ENCODE measurements at places on chromosomes 7 and 10. TPM values are rescaled to one million over a fixed set of nuclear protein-coding genes. Genes with fewer than 3 reads are reported as not detected.

DNA sequence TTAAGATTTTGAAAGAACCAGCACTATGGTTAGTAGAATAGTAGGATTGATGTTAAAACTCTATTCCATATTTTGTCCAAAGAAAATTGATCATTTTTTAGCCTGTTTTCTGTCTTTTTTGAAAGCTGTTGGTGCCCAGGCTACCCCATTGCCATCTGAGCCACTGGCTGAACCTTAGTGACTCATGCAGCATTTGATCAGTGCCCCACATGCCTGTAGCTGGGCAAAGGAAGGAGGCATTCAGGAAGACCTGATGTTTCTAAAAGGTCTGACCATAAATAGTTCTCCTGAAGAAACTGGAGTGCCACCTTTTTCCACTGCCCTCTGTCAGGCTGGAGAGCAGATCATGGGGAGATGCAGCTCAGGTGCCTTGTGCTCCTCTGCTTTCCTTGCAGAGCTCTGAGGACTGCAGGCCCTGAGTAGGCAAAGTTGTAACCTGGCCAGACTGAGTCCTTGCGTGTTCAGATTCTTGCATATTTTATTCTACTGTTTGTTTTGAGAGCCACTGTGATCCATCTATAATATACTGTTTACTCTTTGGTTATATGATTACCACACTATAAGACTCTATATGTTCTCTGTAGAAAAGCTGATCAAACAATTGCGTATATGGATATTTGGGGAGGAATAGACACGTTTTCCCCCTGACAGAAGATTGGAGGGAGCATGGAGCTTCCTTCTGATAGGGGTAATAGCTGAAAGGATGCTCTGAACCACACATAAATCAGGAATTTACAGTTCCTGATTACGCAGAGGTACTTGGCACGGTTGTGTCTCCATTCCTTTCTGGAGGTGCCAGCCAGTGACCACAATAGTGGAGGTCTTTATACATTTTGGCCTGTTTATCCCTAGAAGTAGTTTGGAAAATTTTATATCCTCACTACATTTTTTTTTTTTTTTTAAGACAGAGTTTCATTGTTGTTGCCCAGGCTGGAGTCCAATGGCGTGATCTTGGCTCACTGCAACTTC lies 48.9 kb upstream of the GJD4 start:
- DNase-seq = no peak
- H3K27me3 ChIP-seq = no peaks in the 10 kb centered on the region
- no peak overlapping the region for H3K27ac ChIP-seq
- H3K4me1 ChIP-seq = no peaks in the 10 kb centered on the region
- no peak overlapping the region for H3K4me3 ChIP-seq

- no peak for DNase-seq
- no peaks in the 10 kb centered on the region for H3K4me1 ChIP-seq
- no peak overlapping the region for H3K27ac ChIP-seq
- no peaks in the 10 kb centered on the region for H3K27me3 ChIP-seq
- H3K36me3 ChIP-seq = no peaks in the 10 kb centered on the region
Measured at GRCh38 chr7:49878089-49878488, 104.7 kb downstream of the VWC2 start.

The DLX5 gene
- total RNA-seq = not detected

DNA sequence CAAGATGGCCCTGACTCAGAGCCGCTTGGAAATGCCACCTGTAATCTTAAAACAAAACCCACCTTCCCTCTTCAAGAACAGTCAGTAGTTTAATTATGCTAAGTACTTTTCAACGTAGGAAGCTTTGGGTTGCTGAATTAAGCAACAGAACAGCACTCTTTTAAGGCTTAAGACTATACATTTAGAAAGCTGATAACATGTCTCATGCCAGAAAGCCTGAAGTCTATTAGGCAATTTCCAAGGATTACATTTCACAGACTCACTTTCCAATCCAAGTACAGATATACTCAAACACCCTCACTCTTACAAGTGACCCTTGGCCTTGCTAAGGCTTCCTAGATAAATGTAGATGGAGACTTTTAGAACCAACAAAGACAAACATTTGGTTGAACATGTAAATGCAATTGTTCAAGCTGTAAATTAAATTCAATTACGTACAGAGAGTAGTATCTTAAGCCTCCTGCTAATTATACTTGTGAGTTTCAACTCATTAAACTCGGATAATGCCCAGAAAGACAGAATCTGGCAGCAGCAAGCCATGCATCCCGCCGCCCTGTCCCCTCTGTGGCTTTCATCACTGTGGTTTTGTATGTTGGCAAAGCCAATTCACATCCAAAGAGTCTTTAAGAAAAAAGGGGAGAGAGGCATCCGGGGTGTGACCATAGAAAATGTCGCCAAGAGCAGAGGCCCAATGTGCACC lies 283.1 kb upstream of the NRP1 start:
- no peaks in the 10 kb centered on the region for H3K4me1 ChIP-seq
- no peak overlapping the region for H3K4me3 ChIP-seq
- H3K27ac ChIP-seq = no peak overlapping the region
- no peaks in the 10 kb centered on the region for H3K36me3 ChIP-seq

- no peak overlapping the region for H3K4me3 ChIP-seq
- no peaks in the 10 kb centered on the region for H3K4me1 ChIP-seq
- H3K27me3 ChIP-seq = peaks cover 3% of the 10 kb centered on the region
- DNase-seq = no peak
- H3K27ac ChIP-seq = no peak overlapping the region
Measured at GRCh38 chr10:98587156-98587837, 140.6 kb upstream of the HPS1 start.

DNA sequence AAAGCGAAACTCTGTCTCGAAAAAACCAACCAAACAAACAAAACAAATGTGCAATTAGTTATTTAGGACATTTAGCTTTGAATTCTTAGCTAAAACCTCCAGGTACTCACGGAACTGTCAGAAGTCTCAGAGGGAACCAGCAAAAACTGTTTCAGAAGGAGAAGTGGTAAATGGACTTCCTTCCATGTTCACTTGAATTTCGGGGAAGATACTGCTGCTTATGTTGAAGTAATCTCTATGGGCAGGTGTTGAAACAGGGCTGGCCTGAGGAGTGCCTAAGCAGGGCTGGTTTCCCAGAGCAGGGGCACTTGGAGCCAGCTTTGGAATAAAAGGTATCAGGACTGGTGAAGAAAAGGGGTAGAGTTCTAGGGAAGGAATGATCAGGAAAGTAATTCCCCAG lies 2.4 kb upstream of the EXOC6 start:
- H3K27ac ChIP-seq = no peak overlapping the region
- H3K27me3 ChIP-seq = no peaks in the 10 kb centered on the region
- H3K4me3 ChIP-seq = no peak overlapping the region
- DNase-seq = no peak
- no peaks in the 10 kb centered on the region for H3K36me3 ChIP-seq
- peaks cover 14% of the 10 kb centered on the region for H3K4me1 ChIP-seq

DNA sequence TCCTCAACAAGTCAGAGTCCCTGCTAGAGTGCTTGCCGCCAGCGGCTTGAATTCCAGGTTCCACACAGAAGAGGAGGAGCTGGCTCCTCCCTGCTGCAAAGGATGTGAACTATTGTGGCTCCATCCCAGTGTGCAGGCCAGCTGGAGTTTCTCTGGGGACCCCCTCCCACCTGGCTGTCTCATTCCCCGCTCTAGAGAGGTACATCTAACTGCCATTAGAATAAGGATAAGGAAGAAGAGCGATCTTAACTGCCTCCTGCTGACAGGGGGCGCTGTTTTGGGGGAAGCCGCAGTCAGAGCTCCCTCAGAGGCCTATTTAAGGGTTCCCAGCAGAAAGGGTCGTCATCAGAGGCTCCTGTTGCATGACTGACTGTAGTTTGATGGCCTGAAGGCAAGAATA lies 40.8 kb upstream of the HECW1 start:
- H3K4me1 ChIP-seq = no peaks in the 10 kb centered on the region
- peaks cover 2% of the 10 kb centered on the region for H3K27me3 ChIP-seq

- no peaks in the 10 kb centered on the region for H3K36me3 ChIP-seq
- no peak for DNase-seq
- no peak overlapping the region for H3K27ac ChIP-seq
- no peak overlapping the region for H3K4me3 ChIP-seq
- no peaks in the 10 kb centered on the region for H3K4me1 ChIP-seq
Measured at GRCh38 chr7:142607351-142607750, 141.9 kb upstream of the PRSS1 start.

GRCh38 chr7:138618933-138619332 lies 82.2 kb downstream of the SVOPL start:
- no peaks in the 10 kb centered on the region for H3K36me3 ChIP-seq
- no peak for DNase-seq
- no peaks in the 10 kb centered on the region for H3K4me1 ChIP-seq
- H3K4me3 ChIP-seq = no peak overlapping the region

- H3K4me1 ChIP-seq = no peaks in the 10 kb centered on the region
- no peaks in the 10 kb centered on the region for H3K36me3 ChIP-seq
- no peak overlapping the region for H3K27ac ChIP-seq
- no peak for DNase-seq
- H3K27me3 ChIP-seq = peaks cover 3% of the 10 kb centered on the region
Measured at GRCh38 chr10:118543714-118544400, 51.6 kb downstream of the PRLHR start.

The MMD2 gene
- not detected for total RNA-seq

DNA sequence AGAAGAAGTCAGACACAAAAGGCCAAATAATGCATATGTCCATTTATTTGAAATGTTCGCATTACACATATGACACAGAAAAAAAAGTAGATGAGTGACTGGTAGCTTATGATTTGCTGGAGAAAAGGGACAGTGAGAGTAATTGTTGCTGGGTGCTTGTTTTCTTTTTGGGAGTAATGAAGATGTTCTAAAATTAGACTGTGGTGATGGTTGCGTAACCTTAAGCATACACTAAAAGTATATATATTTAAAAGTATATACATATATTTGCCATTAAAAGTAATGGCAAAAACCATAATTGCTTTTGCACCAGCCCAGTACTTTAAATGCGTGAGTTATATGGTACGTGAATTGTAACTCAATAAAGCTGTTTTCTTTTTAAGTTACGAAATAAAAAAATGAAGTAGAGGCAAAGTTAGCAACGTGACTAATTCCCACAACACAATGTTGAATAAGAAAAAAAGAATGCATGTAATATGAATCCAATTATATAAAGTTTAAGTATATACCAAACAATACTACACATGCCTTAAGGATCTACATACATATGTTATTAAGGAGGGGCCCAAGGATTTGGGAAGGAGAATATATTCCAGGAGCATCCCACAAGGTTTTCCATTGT lies 360.4 kb upstream of the CELF2 start:
- H3K27me3 ChIP-seq = no peaks in the 10 kb centered on the region
- no peak overlapping the region for H3K4me3 ChIP-seq
- no peak overlapping the region for H3K27ac ChIP-seq
- no peak for DNase-seq
- H3K36me3 ChIP-seq = no peaks in the 10 kb centered on the region

DNA sequence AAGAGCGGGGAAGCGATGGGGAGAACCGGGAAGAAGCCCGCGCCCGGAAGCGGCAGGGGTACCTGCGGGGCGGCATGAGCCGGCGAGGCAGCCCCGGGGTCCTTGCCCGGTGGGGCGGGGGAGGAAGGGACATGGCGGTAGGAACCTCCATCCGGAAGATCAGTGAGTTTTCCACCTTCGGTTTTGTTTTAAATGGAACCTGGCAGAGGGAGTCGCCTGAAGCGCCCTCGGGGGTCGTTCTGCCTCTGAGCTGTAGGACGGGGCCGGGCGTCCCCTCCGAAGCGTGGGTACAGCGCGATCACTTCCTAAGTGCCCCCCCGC lies 471 bp downstream of the PFKP start:
- peak overlapping the region; percentile 90 for H3K4me3 ChIP-seq
- DNase-seq = no peak
- peaks cover 5% of the 10 kb centered on the region for H3K27me3 ChIP-seq
- H3K36me3 ChIP-seq = no peaks in the 10 kb centered on the region

The PLXNA4 gene
- total RNA-seq = 10.9 TPM

GRCh38 chr10:5447611-5448071 lies 35.3 kb downstream of the NET1 start:
- no peak for DNase-seq
- H3K4me1 ChIP-seq = peaks cover 6% of the 10 kb centered on the region
- H3K36me3 ChIP-seq = peaks cover 2% of the 10 kb centered on the region
- no peaks in the 10 kb centered on the region for H3K27me3 ChIP-seq
- no peak overlapping the region for H3K27ac ChIP-seq
- H3K4me3 ChIP-seq = no peak overlapping the region

The TNRC18 gene
- total RNA-seq = 124 TPM

- no peak overlapping the region for H3K27ac ChIP-seq
- H3K4me3 ChIP-seq = no peak overlapping the region
- DNase-seq = no peak
- no peaks in the 10 kb centered on the region for H3K4me1 ChIP-seq
- H3K36me3 ChIP-seq = no peaks in the 10 kb centered on the region
Measured at GRCh38 chr10:111923032-111923431, 260.5 kb downstream of the GPAM start.

- no peak for DNase-seq
- H3K36me3 ChIP-seq = no peaks in the 10 kb centered on the region
- H3K4me3 ChIP-seq = no peak overlapping the region
- H3K27me3 ChIP-seq = no peaks in the 10 kb centered on the region
Measured at GRCh38 chr7:12709726-12710502, 22.5 kb downstream of the ARL4A start.

- H3K36me3 ChIP-seq = no peaks in the 10 kb centered on the region
- no peak overlapping the region for H3K27ac ChIP-seq
- no peaks in the 10 kb centered on the region for H3K27me3 ChIP-seq
- H3K4me3 ChIP-seq = no peak overlapping the region
- no peak for DNase-seq
- H3K4me1 ChIP-seq = no peaks in the 10 kb centered on the region
Measured at GRCh38 chr7:158030071-158030470, 557.6 kb downstream of the PTPRN2 start.

DNA sequence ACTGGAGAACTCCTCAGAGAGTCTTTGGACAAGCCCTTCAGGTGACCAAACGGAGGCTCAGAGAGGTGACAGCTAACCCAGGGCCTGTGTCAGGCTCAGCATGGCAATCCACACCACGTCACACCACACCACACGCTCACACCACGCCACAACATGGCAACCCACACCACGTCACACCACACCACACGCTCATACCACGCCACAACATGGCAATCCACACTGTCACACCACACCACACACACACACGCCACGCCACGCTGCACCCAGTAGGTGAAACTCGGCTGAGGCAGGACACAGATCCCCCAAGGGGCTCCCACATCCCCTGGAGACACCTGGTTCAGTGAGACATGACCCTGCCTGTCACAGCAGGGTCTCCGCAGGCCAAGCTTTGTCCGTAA lies 107.3 kb downstream of the PDGFA start:
- no peak overlapping the region for H3K27ac ChIP-seq
- H3K36me3 ChIP-seq = no peaks in the 10 kb centered on the region
- H3K27me3 ChIP-seq = no peaks in the 10 kb centered on the region
- no peak for DNase-seq

DNA sequence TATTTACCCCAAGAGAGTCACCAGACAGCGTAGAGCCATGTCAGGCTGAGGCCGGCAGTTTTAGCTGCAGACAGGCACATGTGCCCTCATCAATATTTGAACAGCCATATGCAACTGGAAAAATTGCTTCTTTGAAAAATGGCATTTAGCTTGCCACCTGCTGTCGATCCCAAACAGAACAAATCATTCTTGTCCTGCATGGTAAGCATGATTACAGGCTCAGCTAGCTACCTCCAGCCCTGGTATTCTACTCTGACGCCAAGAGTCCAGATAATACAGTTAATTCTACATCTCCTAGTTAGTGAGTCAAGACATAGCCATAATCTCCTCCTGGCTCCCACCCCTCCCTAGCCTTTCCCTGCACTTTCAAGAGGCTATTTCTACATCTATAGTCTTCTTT lies 7.7 kb downstream of the CREB3L2 start:
- H3K27ac ChIP-seq = no peak overlapping the region
- no peaks in the 10 kb centered on the region for H3K36me3 ChIP-seq
- peaks cover 10% of the 10 kb centered on the region for H3K4me1 ChIP-seq

- no peak for DNase-seq
- H3K36me3 ChIP-seq = peaks cover 14% of the 10 kb centered on the region
- no peaks in the 10 kb centered on the region for H3K4me1 ChIP-seq
Measured at GRCh38 chr10:97250952-97251351, 41.5 kb downstream of the ARHGAP19 start.

All from natural killer cell (primary cell).